A673 (cell line): ENCODE measurements at places on chromosomes 5 and 9. TPM values are rescaled to one million over a fixed set of nuclear protein-coding genes. Genes with fewer than 3 reads are reported as not detected.
A peak's percentile ranks its signal among the peaks of the same experiment; 100 is the strongest.

DNA sequence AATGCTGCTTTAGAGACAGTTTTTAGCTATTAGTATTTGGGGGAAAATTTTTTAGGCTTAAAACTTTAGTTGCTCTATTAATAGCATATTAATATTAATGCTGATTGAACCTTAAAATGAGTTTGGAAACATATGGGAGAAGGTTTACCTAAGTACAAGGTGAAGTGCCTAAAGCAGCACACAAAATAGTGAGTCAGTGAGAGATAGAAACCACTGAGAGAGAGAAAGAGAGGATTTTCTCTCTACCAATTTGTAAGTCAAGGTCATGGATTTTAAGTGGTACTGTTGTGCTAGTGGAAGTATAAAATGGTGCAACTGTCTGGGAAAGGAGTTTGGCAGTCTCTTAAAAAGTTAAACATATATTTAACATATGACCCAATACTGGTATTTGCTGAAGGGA is 64.9 kb downstream of the MARCHF3 start:
- H3K27ac ChIP-seq = no peak overlapping the region
- no peak for DNase-seq
- H3K4me3 ChIP-seq = no peak overlapping the region

- no peak overlapping the region for H3K27ac ChIP-seq
- H3K27me3 ChIP-seq = no peaks in the 10 kb centered on the region
- no peak for DNase-seq
- H3K36me3 ChIP-seq = no peaks in the 10 kb centered on the region
Measured at GRCh38 chr5:108617467-108618435, 129.9 kb upstream of the FER start.

DNA sequence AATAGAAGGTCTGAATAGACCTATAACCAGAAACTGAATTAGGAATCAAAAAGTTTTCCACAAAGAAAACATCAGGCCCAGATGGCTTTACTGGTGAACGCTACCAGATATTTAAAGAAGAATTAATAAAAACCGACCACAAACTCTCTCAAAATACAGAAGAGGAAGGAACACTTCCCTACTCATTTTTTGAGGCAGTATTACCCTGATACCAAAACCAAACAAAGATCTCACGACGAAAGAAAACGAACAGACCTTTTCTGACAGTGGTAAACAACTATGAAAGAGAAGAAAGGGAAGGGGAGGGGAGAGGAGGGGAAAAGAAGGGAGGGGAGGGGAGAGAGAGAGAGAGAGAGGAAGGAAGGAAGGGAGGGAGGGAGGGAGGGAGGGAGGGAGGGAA is 13.5 kb downstream of the B4GALT1 start:
- no peak overlapping the region for H3K27ac ChIP-seq
- H3K36me3 ChIP-seq = no peaks in the 10 kb centered on the region
- H3K4me3 ChIP-seq = no peak overlapping the region
- DNase-seq = no peak
- peaks cover 42% of the 10 kb centered on the region for H3K4me1 ChIP-seq
- no peaks in the 10 kb centered on the region for H3K27me3 ChIP-seq

- peak overlapping the region; percentile 85 for H3K4me3 ChIP-seq
- H3K27ac ChIP-seq = peak overlapping the region; percentile 88
- no peaks in the 10 kb centered on the region for H3K36me3 ChIP-seq
- peaks cover 7% of the 10 kb centered on the region for H3K4me1 ChIP-seq
- H3K27me3 ChIP-seq = no peaks in the 10 kb centered on the region
- DNase-seq = no peak
Measured at GRCh38 chr5:112708103-112708622, 29.5 kb upstream of the APC start.

DNA sequence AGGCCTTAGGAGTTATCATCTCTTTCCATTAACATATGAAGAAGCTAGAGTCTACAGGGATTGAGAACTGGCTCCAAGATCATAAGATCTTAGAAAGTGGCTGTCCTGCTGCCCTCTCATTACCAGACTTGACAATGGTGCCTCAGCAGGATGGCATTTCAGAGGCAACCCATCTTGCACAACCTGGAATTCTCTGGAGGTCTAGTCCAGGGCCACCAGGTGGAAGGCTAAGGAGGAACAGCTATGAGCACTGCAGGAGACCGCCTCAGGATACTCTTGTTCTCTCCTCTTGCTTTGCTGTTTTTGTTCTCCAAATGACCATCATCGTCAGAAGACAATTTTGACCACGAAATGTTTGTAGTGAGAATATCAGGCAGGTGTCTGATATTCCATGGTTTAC is 322.6 kb downstream of the FBXL17 start:
- H3K27me3 ChIP-seq = no peaks in the 10 kb centered on the region
- no peaks in the 10 kb centered on the region for H3K36me3 ChIP-seq

FGF10 gene
- not detected in 2 replicates for total RNA-seq
